Inflammatory macrophage (primary cell): ENCODE measurements at places on chromosomes 12 and 14.

DNA sequence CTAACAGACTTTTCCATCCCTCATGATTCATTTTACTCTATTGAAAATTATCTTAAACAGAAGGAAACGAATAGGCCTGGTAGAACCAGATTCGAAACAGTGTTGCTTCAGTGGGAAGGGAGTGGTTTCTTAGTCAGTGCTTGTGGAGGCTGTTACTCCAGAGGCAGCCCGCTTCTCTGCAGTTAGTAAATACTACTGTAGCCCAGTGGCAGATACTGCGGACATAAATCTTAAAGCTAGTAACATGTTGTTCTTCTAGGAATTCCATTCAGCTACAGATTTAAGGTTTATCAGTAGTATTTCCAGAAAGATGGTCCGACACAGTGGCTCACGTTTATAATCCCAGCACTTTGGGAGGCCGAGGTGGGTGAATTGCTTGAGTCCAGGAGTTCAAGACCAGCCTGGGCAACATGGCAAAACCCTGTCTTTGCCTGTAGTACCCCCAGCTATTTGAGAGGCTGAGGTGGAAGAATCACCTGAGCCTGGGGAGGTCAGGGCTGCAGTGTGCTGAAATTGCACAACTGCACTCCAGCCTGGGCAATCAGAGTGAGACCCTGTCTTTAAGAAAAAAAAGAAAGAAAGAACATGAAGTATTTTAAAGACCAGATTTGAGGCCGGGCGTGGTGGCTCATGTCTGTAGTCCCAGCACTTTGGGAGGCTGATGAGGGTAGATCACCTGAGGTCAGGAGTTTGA, 45.9 kb downstream of the DIP2B start:
- DNase-seq = peak; percentile 68

- DNase-seq = no peak
These were observed 103.3 kb downstream of the ADCK1 start for GRCh38 chr14:77903221-77903620.

DNA sequence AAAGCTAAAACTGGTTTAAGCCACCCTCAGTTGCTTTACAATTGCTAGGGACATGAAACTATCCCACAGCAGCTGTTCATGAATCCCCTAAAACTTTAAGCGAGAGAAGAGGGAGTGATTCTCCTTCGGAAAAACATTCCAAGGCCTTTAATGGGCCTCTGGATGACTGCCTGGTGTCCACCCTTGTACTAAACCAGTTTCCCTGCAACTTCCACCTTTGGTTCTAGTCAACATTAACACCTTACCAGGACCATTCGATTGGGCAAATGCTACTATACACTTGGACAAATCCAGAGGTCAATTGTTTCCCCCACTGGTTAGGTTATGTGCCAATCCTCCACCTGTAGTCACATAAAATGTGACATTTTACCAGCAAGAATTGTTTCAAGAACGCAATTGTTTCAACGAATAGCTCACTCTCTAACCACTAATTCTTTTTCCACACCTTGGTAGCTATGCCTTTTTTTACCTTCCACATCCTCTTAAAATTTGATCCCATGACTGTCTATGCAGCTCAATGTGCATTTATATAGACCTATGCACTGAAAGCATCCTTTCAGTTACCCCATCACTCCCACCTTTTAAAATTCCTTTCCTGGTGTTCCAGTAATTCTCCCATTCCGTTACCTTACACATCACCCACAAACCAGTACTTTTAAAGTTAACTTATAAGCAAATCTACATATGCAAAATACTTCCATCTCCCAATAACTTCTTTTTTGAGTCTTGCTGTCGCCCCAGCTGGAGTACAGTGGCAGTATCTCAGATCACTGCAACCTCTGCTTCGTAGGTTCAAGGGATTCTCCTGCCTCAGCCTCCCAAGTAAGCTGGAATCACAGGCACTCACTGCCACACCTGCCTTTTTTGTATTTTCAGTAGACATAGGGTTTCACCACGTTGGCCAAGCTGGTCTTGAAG, 3.6 kb downstream of the UBC start:
- no peak for DNase-seq

- DNase-seq = no peak
These were observed 150.5 kb upstream of the BCL2L14 start for GRCh38 chr12:11920231-11920630.
